SHP77 treated with DMSO at 0.1 percent for 48 hours (cell line): ENCODE measurements at places on chromosomes 6 and 20.

GRCh38 chr20:57391439-57392301 lies 474 bp downstream of the RBM38 start:
- no peak for DNase-seq

GRCh38 chr6:113397236-113397635 lies 459.9 kb upstream of the MARCKS start:
- DNase-seq, result no peak

GRCh38 chr6:44539701-44540355 lies 152.3 kb downstream of the CDC5L start:
- no peak for DNase-seq

DNA sequence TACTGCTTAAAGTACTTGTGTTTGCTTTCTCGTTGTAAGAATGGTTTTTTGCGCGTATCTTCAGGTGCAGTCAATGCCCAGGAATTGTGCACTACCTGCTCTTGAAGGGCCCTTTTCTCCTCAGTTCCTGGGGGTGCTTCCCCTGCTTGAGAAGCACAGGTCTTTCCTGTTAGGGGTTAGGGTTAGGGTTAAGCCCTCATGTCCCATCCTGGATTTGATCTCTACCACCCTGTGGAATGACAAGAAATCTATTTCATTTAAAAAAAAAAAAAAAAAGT lies 39.6 kb upstream of the TBXT start:
- no peak for DNase-seq

DNA sequence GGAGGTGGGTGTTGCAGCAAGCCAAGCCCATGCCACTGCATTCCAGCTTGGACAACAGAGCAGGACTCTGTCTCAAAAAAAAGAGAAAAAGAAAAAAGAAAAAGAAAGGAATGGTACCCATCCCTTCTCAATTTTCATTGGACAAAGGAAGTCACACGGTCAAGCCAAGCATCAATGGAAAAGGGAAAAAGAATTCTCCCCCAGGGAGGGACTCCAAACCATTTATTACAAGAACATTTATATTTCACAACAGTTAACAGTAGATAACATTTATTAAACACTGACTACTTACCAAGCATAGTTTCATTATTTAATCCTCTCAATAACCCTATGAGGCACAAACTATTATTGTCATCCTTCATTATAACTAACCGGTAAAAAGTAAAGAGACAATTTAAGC lies 6.6 kb upstream of the KIF13A start:
- no peak for DNase-seq

GRCh38 chr6:53441035-53441493 lies 92.3 kb upstream of the ELOVL5 start:
- DNase-seq, result no peak

DNA sequence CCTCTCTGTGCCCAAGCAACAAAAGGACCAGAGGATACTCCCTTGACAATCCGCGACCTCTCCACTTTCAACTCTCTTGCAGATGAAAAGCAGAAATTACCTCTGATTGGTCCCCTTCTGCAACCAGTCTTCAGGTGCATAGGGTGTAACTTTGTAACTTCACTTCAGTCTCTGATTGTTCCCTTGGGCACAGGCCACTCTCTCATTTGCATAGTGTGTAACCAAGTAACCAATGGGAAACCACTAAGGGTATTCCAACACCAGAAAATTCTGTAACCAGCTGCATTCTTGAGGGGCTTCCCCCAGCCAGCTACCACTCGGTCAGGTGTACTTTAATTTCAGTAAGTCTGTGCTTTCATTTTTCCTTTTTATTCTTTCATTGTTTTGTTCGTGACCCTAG lies 4.4 kb upstream of the RAET1L start:
- no peak for DNase-seq

- no peak for DNase-seq
Observed at GRCh38 chr6:96760153-96760687, 77.1 kb downstream of the GPR63 start.

DNA sequence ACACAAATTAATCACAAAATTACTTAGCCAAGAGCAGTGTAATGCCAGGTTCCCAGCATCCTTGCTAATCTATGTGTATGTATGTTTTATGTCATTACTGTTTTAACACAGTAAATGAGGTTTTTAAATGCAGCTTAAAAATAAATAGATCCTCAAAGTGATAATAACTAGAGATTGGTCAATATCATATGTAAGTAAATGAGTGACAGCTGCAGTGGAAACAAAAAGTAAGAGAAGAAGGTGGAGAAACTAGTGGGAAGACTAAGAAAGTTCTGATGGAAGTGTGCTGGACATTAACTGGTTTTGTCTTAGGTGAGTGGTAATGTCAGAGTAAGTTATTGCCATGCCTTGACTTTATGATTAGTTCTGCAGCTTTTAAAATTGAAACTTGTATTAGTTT lies 1.9 kb upstream of the GJB7 start:
- DNase-seq, result no peak

DNA sequence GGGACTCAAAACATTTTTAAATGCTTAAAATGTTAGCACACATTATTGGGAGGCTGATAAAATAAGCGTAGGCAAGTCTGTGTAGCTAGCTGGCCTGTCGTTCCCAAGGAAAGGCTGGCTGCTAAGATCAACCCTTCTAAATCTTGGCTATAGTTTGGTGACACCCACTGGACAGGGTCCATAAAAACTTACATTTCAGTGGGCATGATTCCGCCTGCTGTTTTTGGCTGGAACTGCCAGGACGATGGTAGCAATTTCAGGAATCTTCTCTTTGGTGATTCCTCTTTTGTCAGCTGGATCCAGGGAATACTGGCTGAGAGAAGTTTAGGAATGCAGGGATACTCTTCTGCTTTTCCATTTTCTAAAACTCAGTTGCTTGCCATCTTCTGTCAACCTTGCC lies 162.2 kb downstream of the NKAIN2 start:
- no peak for DNase-seq

- no peak for DNase-seq
Observed at GRCh38 chr6:136592930-136593673, 42.9 kb upstream of the MAP7 start.

DNA sequence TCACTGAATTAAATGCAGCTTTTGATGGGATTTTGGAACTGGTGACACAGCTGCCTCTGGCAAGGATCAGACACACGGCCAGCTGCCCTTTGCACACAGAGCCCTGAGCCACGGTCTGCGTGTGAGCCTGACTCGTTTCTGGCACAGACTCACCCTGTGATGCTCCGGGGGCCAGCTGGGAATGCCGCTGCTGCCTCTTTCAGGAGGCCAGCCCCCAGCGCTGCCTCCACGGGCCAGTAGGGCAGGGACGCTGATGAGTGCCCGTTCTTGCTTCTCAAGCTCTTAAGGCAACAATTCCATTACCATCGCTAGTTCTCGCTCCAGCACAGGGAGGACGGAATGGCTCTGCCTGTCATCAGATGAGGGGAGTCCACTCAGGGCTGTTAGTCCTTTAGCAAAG lies 61.6 kb downstream of the IRF4 start:
- DNase-seq, result no peak

DNA sequence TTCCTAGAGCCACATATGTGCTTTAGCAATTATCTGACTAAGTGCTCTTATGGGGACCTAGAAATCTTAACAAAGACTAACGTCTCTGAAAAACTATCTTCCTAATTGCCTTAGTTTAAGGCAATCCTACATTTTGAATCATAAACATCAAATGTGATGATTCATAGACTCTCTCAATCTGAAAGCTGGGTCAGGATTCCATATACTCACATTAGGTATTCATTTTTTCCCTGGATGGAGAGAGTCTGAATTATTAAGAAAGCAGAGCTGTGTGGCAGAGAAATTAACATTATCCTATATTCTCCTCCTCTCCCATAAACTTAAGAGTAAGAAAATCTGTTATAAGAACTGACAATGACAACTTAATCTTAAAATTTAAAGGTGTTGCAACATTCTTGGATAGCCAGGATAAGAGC lies 1.6 kb upstream of the PRL start:
- no peak for DNase-seq

DNA sequence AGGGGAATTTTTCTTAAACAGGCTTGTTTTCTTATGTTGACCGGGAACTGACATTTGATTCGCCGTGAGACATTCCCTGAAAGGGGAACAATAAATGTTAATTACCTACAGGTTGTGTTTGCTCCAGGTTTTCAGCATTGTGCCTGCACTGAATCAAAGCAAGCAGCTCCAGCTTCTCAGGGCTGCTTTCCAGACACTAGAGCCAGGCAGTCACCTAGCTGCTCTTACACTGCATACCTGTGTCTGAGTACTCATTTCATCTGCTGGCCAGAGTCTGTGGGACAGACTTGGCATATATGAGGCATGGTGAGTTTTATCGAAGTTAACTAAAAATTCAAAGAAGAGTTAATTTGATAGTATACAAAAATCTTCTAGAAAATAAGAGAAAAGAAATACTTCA lies 951.8 kb upstream of the MAP3K7 start:
- DNase-seq, result no peak

DNA sequence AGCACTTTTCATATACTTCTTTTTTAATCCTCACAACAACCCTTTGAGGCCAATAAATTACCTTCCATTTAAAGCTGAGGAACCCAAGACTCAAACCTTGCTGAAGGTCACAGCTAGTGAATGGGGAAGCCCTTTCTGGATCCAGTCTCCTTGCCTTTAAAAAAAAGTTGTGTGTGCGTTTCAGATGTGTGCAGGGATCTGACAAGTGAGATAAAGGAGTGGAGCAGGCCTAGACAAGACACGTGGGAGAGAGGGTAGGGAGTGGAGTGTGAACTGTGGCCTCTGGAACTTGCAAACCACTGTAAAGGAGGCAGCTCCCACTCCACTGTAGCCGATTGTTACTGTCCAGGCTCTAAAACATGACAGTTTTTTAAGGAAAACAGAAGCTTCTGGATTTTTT lies 1.9 kb downstream of the KLHL32 start:
- no peak for DNase-seq

DNA sequence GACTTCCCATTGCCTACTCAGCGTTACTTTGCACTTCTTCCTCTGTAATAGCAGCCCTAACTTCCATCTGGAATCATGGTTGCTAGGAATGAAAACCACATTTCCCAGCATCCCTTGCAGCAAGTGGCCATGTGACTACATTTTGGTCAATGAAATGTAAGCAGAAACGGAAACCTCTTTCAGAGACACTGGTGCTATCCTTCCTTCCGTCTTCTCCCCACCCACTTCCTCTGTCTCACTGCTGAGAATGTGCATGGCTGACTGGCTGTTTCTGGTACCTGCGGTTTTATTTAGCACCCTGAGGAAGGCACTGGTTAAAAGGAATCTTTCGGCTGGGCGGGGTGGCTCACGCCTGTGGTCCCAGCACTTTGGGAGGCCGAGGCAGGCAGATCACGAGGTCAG lies 107.4 kb downstream of the SCML4 start:
- no peak for DNase-seq

DNA sequence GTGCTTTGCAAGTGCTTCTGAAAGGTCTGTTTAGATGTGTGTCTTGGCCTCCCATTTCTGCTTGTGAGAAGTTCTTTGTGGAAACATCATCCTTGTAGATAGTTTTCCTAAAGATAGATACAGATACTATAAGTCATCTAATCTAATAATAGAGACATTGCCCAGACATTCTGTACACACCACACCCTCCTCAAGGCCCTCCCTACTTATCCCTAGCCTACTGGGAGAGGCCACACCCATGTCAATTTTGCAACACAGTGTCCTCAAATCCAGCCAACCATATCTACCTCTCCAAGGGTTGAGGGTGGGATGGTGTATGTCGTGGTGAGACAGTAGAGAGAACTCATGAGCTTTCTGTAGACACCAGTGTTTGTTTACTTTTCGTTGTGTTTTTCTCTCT lies 6.2 kb downstream of the KDM1B start:
- no peak for DNase-seq

DNA sequence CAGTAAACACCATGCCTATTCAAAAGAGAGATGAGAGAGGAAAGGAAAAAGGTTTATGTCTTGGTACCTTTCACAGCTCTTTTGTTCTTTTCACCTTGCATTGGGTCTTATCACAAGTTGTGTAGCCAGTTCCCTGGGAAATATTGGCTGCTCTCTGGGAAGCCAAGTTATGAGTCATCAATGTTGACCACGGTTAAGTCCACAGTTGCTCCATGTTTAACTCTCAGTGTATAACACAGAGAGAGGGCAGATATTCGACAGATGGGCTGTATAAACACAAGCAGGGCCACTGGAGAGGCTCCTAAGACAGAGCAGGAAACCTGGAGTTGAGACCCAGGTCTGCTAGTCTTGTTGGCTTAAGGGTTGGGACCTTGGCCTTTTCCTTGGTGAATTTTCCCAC lies 718.6 kb downstream of the QKI start:
- no peak for DNase-seq

GRCh38 chr6:148857798-148858390 lies 111.1 kb downstream of the UST start:
- DNase-seq, result no peak

- no peak for DNase-seq
Observed at GRCh38 chr6:16184129-16184528, 54.3 kb upstream of the GMPR start.

DNA sequence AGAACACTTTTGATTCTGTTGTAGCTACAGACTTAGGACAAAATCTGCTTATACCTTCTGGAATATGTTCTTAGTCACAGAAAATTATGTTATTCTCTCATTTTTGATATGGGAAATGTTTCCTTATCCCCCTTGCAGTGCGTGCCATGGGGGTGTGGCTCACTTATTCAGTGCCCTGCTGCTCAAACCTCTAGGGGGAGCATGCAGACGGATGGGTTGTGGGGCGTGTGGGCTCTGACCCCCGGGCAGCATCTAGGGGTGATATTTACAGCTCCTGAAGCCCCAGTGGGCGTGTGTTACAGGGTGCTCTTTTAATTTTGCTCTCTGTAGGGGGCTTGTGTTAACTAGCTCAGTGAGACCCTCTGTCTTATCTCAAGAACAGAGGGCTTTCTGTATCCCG lies 61.3 kb upstream of the FERMT1 start:
- no peak for DNase-seq

DNA sequence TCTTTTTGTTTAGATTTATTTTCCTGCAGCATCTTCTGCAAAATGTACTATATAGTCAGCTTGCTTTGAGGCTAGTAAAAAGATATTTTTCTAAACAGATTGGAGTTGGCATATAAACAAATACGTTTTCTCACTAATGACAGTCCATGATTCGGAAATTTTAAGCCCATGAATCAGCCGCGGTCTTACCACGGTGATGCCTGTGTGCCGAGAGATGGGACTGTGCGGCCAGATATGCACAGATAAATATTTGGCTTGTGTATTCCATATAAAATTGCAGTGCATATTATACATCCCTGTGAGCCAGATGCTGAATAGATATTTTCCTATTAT lies 3.2 kb downstream of the FOXC1 start:
- no peak for DNase-seq

DNA sequence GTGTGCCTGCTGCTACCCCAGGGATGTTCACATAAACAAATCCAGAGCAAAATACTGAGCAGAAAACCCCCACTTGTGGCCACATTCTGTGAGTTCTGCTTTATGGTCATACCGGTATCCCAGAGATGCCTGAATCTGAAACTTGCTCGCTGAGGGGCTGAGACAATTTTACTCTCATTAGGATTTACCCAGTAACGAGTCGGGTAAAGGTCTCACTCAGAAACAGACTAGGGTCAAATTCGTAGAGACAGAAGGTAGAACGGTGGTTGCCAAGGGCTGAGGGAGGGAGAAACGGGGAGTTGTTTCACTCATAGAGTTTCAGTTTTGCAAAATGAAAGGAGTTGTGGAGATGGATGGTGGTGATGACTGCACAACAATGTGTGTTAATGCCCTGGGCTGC lies 45.4 kb upstream of the NKX2-2 start:
- DNase-seq, result no peak
